Amygdala (tissue), 56 donors: ENCODE measurements at places on chromosomes 1 and 21.

GRCh38 chr1:11528611-11529261 lies 49.8 kb downstream of the DISP3 start:
- no peak for DNase-seq

DNA sequence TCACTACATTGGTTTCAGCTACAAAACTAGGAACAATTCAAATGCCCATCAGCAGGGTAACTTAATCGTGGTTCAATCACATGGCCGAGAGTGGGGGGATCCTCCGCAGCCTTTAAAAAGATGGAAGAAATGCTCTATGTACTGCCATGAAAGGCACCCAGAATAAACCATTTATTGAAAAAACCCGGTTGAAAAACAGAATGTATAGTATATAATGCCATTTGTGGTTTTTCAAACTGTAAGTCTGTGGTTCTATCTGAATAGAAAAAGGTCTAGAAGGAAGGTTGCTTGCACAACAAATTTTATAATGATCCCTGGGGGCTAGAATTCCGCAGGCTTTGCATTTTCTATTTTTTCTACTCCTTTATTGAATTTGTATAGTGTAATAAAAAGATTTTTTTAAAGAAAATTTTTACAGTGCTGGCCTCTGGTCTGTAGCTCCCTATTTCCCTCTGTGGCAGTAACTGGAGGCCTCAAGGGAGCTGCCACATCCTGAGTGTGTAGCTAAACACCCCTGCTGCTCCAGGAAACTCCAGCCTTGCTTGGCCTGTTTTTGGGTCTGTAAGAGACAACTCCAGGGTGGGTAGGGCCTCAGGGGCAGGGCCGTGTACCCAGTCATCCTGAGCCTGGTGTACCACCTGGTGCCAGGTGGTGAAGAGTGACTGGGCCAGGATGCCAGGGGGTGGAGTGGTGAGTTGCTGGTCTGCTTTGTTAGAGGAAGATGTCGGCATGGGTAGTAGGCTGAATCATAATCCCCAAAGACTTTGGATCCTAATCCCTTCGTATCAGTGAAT lies 51.5 kb upstream of the EPS8L3 start:
- no peak for DNase-seq

DNA sequence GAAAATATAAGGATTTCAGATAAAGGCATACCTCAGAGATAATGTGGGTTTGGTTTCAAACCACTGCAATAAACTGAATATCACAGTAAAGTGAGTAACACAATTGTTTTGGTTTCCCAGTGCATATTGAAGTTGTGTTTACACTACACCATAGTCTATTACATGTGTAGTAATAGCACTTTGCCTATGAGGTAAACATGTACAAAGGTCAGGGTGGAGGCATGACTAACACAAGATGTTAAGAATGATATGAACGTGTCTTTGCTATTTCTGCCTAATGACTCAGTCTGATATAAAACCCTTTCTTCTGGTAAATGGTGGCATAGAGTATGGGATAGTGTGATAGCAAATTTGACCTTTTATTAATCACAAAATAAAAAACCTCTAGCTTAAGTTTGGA lies 621.5 kb upstream of the ADGRL2 start:
- no peak for DNase-seq

GRCh38 chr1:183783342-183783741 lies 21.6 kb upstream of the RGL1 start:
- no peak for DNase-seq

GRCh38 chr1:228180271-228180958 lies 14.8 kb downstream of the IBA57 start:
- no peak for DNase-seq

GRCh38 chr1:6003568-6004411 lies 11.6 kb upstream of the NPHP4 start:
- DNase-seq: no peak

- no peak for DNase-seq
These were observed 31.2 kb upstream of the MORC3 start for GRCh38 chr21:36288651-36289243.

- no peak for DNase-seq
These were observed 221.4 kb downstream of the BACH1 start for GRCh38 chr21:29520171-29520570.

DNA sequence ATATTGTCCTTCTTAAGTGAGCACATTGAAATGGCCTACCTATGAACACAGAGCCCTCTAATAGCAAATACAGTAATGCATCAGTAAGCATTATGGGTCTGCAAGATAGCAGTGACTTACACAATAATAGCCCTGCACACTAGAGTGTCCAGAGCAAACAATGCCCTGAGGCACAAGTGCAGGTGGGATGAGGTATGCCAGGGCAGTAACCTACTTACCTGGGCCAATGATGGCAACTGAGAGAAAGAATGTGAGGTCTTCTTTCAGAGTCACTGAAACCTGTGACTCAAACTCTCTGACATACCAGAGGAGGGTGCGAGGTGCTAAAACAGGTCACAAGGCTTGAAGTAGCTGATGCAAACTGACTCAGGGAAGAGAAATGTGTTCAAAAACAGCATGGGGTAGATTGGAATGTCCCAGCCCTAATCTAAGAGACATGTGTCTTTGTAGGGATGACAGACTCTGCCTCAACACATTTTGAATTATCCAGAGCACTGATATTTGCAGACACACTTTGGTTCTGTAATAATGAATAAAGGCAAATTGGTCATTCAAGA lies 168.5 kb upstream of the RUNX1 start:
- no peak for DNase-seq

- no peak for DNase-seq
These were observed 218.9 kb downstream of the CRB1 start for GRCh38 chr1:197486946-197487345.

GRCh38 chr1:52663716-52664115 lies 30.7 kb downstream of the SHISAL2A start:
- DNase-seq: no peak

DNA sequence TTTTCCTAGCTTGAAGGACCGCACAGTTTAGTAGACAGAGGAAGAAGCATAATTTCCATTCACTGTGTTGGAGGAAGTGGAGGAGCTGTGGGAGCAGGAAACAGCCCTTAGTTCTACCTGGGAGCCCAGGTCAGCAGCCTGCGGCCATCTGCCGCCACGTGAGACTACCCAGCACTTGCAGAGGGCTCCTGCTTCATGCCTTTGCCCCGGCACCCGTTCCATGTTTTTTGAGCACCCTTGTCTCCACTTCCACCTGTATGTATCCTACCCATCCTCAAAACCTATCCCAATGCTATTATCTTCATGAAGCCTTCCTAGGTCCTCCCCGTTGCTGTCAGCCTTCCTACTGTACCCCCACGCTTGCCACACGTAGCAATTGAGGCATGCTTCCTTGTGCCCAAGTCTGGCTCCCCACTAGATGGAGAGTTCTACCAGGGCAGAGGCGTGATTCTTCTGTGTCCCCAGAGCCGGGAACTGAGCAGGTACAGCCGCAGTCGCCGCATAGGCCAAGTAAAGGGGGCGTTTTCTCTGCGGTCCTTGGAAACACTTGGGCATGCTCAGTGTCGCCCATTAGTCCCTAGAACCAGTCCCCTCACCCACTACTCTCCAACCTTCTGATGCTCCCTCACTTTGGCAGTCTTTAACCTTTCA lies 1.9 kb downstream of the SLC6A9 start:
- no peak for DNase-seq

DNA sequence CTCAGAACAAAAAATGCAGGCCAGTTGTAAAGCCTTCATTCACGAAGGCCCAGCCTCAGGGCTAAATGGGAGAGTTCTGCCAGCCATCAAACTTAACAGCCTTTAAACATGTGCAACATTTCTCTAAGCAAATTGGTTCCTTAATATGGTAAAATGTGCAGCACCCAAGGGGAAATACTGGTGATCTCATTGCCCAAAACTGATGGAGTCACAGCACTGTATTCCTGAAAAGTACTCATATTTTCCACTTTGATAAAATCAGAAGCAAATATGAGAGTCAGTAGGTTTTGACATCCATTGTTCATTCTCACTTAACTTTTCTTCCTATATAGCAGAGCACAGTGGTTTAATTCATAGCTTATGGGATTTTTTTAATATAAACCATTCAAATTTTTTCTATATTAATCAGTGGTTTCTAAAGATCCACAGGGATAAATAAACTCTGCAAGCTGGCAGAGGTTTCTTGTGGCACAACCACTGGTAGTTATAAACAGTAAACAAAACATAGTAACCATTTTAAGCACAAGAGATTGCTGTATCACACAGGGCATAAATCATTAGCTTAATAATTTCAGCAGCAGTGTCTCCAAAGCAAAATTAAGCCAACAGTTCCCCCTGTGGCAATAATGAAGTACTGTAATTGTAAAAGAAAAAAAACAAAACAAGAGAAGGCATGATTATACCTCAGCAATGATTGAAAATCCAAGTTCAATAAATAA lies 106.9 kb upstream of the LYPLAL1 start:
- no peak for DNase-seq

DNA sequence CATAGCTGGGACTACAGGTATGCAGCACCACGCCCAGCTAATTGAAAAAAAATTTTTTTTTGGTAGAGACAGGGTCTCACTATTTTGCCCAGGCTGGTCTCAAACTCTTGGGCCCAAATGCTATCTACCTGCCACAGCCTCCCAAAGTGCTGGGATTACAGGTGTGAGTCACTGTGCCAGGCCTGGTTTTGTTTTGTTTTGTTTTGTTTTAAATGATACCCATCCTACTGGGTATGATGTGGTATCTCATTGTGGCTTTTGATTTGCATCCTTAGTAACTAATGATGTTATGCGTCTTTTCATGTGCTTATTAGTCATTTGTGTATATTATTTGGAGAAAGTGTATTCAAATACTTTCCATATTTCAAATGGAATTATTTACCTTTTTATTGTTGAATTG lies 142.3 kb downstream of the VPS13D start:
- DNase-seq: no peak

GRCh38 chr1:230518511-230518910 lies 92.4 kb upstream of the PGBD5 start:
- no peak for DNase-seq

DNA sequence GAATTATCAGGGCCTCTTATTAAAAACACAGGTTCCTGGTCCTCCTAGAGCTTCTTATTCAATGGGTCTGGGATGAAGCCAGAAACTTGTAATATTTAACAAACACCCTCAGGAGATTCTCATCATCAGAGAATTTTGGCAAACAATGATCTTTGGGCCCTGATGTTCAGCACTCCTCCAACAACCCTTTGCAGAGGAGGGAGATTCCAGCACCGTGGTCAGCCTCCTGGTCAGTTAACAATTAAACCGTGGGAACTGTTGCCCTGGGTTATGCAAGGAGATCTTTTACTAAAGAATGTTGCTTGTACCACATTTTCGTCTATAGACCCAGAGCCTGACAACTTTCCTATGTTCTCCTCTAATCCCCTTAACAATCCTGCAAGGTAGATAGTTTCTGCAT lies 294.4 kb downstream of the PLPP3 start:
- no peak for DNase-seq

DNA sequence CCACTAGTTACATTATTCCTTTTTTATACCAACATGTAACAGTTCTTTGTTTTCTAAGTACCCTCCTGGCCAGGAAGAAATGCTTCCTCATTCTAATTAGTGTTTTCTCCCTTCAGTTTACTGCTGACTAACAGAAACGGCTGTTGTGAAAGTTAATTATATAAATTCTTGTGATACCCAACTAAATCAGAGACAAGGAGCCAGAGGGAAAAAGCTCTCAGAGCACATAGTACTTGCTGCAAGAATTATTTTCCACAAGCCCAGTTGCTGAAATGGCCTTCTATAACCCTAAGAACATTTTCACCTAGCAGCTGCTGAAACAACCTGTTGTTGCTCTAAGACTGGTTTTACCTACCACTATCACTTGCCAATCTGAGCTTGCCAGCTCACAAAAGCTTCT lies 82.4 kb downstream of the FAF1 start:
- no peak for DNase-seq

- no peak for DNase-seq
These were observed 2.1 kb downstream of the TRIM67 start for GRCh38 chr1:231163830-231164427.

GRCh38 chr1:6588128-6588892 lies 8.5 kb downstream of the ZBTB48 start:
- no peak for DNase-seq

- no peak for DNase-seq
These were observed 1.1 kb downstream of the TOR1AIP1 start for GRCh38 chr1:179883040-179883744.

- DNase-seq: no peak
These were observed 60.6 kb downstream of the NUF2 start for GRCh38 chr1:163382395-163382794.

GRCh38 chr1:200386416-200386815 lies 23.4 kb downstream of the ZNF281 start:
- DNase-seq: no peak

DNA sequence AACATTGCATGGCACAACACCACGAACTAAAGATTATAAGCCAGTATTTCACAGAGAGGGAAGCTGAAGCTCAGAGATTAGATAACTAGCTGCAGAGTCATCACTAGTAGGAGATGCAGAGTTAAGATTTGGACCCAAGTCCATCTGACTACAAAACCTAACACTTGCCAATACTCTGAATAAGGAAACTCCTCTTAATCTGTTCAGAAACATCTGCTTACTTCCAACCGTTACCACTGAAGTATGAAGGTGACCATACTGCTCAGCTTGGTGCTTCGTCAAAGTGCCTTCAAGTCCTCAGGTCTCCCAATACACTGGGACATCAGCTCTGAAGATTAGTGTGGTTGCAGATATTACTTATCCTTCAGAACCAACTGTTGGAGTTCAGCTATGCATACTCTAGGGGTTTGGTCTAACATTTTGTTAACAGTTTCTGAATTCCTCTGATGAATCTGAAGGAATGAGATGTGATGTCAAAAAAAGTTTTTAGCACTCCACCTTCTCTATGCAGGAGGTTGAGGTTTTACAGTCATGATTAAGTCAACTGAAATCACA lies 179.6 kb downstream of the TPR start:
- no peak for DNase-seq

DNA sequence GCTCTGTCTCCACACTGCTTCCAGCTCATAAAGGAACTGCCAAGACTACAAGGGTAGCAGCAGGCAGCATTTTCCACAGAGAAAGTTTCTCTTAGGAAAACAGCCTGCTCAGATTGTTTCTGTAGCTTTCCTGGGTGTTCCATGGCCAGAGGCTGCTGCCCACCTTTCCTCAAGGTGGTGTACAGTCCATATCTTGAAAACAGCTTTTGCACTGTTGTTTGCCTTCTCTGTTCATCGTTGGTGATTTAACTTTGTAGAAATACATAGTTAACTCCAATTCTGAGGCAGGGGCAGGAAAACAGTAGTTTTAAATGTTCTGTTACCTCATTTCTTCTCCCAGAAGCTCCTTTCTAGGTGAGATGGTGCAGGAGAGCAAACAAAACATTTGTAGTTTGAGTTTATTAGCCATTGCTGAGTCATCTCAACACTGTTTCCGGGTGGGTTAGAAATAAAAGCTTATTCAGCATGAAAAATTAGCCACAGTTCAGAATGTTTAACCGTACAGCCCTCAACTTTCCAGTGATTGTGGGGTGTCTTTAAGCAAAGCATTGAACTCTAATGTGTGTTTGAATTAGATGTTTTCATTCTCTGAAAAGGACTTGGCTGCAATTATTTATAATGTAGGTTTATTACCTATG lies 41.7 kb downstream of the DIP2A start:
- no peak for DNase-seq
